Activated CD8-positive, alpha-beta T cell treated with anti-CD3 and anti-CD28 coated beads for 36 hours (primary cell): ENCODE measurements at places on chromosomes 12 and 14. TPM values are rescaled to one million over a fixed set of nuclear protein-coding genes. Genes with fewer than 3 reads are reported as not detected.

GRCh38 chr14:65961004-65961403, 525.2 kb upstream of the CCDC196 start:
- peaks cover 22% of the 10 kb centered on the region for H3K4me1 ChIP-seq
- H3K4me3 ChIP-seq, result no peak overlapping the region
- H3K27ac ChIP-seq, result no peak overlapping the region

DNA sequence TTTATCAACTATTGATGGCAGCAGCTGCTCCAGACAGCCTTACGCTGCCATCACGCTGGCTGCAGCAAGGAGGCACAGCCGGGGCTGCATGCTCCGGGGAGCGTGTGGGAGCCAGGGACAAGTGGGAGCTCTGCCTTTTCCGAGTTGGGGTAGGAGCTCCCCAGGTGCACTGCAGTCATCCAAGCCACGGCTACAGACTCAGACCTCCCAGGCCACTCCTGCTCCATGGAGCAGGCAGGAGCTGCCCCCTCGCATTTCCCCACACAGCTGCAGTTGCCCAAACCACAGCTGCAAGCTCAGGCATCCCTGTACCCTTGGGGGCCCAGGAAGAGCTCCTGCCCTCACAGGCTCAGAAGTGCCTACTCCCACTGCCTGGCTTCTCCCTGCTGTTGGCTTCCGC, 184.7 kb downstream of the CPNE8 start:
- DNase-seq, result no peak
- H3K36me3 ChIP-seq, result no peaks in the 10 kb centered on the region
- no peaks in the 10 kb centered on the region for H3K27me3 ChIP-seq
- H3K4me1 ChIP-seq, result no peaks in the 10 kb centered on the region
- no peak overlapping the region for H3K27ac ChIP-seq
- no peak overlapping the region for H3K4me3 ChIP-seq

DNA sequence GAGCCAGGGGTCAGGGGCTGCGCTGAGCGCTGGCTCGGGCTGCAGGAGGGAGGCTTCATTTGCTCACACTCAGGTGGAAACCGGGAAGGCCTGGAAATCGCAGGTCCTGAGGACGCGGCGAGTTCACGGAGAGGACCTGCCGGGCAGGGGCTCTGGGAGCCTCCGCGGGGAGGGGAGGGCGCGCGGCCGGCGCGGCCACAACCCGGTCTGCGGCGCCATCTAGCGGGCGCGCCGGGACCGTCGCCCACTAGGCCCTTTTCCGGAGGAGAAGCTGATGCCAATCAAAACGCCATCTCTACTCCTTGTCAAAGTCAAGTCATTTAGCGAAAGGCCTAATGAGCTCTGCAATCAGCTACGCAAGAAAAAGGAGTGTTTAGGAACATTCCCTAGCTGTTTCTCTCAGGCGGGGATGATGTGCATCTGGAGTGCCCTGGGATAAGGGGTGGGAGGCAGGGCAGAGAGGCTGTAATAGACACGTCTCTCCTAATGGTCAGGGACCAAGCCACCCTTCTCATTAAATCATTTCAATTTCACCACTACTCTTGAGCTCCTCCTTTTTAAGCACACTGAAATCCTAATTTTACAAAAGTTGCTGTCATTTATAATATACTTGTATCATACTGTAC, 885.8 kb upstream of the TMEM132C start:
- H3K27ac ChIP-seq, result no peak overlapping the region
- no peaks in the 10 kb centered on the region for H3K4me1 ChIP-seq

DNA sequence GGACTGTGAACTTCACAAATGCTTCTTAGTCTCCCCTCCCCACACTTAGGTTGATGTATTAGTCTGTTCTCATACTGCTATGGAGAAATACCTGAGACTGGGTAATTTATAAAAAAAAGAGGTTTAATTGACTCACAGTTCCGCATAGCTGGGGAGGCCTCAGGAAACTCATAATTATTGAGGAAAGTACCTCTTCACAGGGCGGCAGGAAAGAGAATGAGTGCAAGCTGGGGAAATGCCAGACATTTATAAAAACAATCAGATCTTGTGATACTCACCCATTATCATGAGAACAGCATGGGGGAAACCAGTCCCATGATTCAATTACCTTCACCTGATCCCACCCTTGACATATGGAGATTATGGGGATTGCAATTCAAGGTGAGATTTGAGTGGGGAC, 178.8 kb downstream of the SLC38A4 start:
- H3K4me3 ChIP-seq, result no peak overlapping the region
- no peaks in the 10 kb centered on the region for H3K4me1 ChIP-seq
- H3K27me3 ChIP-seq, result no peaks in the 10 kb centered on the region
- H3K27ac ChIP-seq, result no peak overlapping the region

DNA sequence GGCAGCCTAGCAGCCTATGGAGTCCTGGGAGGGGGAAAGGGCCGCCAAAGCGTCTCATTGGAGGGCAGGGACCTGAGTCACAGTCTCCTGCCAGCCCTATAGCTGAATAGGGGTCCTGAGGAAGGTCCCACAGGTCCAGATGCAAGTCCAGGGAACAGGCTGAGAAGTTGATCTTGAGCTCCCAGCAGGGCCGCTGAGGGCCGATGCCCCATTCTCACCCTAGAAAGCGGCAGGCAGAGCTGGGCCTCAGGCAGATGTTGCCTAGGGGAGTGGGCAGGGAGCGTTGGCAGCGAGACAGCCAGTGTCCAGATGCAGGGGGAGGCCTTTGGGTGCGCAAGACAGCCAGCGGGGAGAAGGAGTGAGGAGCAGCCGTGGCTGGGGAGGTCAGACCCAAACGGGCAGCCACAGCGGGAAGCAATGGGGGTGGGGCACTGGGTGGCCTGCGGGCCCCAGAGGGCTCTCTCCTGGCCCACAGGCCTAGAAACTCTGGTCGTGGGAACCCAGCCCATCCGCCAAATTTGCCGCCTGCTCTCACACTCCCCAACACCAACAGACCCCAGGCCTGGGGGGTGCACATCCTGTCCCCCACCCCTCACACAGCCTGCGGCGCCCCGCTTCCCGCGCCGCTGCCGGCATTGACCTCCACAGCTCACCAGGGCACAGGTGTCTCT, 1.1 kb downstream of the HDAC7 start:
- H3K27ac ChIP-seq, result peak overlapping the region; percentile 98
- peak; percentile 69 for DNase-seq
- peaks cover 50% of the 10 kb centered on the region for H3K4me1 ChIP-seq
- H3K4me3 ChIP-seq, result peak overlapping the region; percentile 86
- H3K27me3 ChIP-seq, result no peaks in the 10 kb centered on the region

GRCh38 chr12:112170376-112170775, 45.0 kb downstream of the TRAFD1 start:
- no peak overlapping the region for H3K4me3 ChIP-seq
- no peaks in the 10 kb centered on the region for H3K36me3 ChIP-seq
- no peaks in the 10 kb centered on the region for H3K4me1 ChIP-seq
- no peaks in the 10 kb centered on the region for H3K27me3 ChIP-seq

- no peaks in the 10 kb centered on the region for H3K27me3 ChIP-seq
- no peak overlapping the region for H3K4me3 ChIP-seq
Measured at GRCh38 chr12:119683413-119683812, 15.5 kb downstream of the PRKAB1 start.

DNA sequence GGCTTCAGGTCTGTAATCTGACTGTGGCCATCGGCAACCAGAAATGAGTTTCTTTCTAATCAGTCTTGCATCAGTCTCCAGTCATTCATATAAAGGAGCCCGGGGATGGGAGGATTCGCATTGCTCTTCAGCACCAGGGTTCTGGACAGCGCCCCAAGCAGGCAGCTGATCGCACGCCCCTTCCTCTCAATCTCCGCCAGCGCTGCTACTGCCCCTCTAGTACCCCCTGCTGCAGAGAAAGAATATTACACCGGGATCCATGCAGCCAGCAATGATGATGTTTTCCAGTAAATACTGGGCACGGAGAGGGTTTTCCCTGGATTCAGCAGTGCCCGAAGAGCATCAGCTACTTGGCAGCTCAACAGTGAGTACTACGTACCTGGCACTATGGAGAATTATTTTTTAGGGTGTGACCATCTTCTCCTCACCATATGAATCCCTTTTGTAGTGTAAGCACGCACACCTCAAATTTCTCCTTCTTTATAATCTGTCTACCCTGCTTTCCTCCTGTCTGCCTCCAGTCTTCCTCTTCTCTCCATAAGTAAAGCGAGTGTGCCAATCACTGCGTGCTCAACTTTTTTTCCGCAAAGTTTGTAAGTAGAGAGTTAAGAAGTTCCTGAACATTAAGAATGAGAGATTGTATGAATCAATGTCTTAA, at the start of gene TPH2:
TSS of gene TPH2 (plus strand) at position 118 of the 658 bp plus-strand sequence. CDS start at position 260, 142 bp downstream.
- no peaks in the 10 kb centered on the region for H3K36me3 ChIP-seq
- DNase-seq, result peak; percentile 64

DNA sequence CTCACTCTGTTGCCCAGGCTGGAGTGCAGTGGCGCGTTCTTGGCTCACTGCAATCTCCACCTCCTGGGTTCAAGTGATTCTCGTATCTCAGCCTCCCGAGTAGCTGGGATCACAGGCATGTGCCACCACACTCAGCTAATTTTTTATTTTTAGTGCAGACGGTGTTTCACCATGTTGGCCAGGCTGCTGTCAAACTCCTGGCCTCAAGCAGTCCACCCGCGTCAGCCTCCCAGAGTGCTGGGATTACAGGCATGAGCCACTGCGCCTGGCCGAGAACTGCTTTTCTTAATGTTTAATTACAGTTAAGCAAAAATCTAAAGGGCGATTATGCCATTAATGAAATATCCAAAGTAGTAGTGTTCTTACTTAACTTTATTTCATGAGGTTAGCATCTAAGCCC, 13.6 kb downstream of the YARS2 start:
- DNase-seq, result no peak
- peaks cover 19% of the 10 kb centered on the region for H3K4me1 ChIP-seq
- H3K36me3 ChIP-seq, result peaks cover 40% of the 10 kb centered on the region
- no peak overlapping the region for H3K27ac ChIP-seq

GRCh38 chr12:68474467-68475204, 136.1 kb upstream of the RAP1B start:
- H3K27ac ChIP-seq, result no peak overlapping the region
- DNase-seq, result no peak
- H3K4me1 ChIP-seq, result peaks cover 8% of the 10 kb centered on the region
- no peaks in the 10 kb centered on the region for H3K27me3 ChIP-seq
- no peaks in the 10 kb centered on the region for H3K36me3 ChIP-seq
- no peak overlapping the region for H3K4me3 ChIP-seq

GRCh38 chr14:82963756-82964155, 1430.1 kb upstream of the SEL1L start:
- H3K36me3 ChIP-seq, result no peaks in the 10 kb centered on the region
- H3K27ac ChIP-seq, result no peak overlapping the region
- H3K4me3 ChIP-seq, result no peak overlapping the region
- H3K27me3 ChIP-seq, result no peaks in the 10 kb centered on the region
- H3K4me1 ChIP-seq, result no peaks in the 10 kb centered on the region

DNA sequence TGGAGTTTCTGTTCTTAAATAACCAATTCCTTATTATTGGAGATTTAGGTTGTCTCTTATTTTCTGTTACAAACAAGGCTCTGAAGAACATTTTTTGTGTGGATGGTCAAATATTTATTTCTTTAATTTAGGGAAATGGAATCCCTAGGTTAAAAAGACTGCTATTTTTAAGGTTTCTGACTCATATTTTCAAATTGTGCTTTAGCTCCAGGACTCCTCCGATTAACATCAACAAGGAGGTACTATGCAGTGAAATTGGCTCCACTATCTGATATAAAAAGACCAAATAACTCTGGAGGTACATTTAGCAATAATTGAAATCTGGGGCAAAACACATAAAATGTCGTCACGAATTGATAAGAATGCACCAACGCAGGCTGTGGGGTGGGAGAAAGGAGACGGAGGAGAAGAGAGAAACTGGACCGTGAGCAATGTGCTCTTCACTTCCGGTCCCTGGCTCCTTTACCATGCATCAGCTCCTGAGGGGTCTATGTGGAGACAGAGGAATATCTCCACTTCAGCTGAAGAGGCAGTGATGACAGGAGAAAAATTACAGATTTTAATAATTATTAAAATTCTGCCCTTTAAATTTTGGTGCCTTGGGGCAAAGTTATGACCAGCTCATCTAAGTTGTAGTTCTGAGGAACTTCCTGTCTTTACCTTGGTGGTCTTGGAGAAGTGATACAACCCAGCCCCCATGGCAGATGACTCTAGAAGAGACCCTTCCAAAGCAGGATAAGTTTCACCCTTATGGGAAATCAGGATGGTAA, 90.2 kb upstream of the BTG1 start:
- H3K4me3 ChIP-seq, result no peak overlapping the region
- DNase-seq, result no peak
- H3K27me3 ChIP-seq, result no peaks in the 10 kb centered on the region
- peaks cover 21% of the 10 kb centered on the region for H3K4me1 ChIP-seq

DNA sequence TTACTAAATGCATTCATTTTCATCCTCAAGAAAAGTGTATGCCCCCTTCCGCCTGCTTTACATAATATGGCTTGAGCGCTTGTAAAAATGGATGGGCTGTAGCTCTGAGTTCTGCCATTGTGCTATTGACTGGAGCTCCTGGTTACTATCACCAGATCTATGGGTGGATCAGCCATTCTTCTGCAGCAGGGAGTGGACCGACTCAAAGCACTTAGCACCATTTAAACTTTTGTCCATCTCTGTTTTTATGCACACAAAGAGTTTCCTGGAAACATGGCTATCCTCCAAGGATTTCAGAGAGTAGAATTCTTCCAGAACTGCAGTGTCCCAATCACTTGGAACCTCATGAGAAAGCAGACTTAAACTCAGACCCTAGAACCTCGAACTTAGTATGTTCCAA, 4.5 kb upstream of the NUMB start:
- no peaks in the 10 kb centered on the region for H3K36me3 ChIP-seq
- H3K27me3 ChIP-seq, result no peaks in the 10 kb centered on the region
- peaks cover 54% of the 10 kb centered on the region for H3K4me1 ChIP-seq
- DNase-seq, result no peak

GRCh38 chr14:65421201-65421981, 8.9 kb downstream of the FUT8 start:
- H3K4me3 ChIP-seq, result no peak overlapping the region
- H3K4me1 ChIP-seq, result peaks cover 40% of the 10 kb centered on the region
- H3K36me3 ChIP-seq, result peaks cover 13% of the 10 kb centered on the region
- no peak overlapping the region for H3K27ac ChIP-seq
- DNase-seq, result no peak

DNA sequence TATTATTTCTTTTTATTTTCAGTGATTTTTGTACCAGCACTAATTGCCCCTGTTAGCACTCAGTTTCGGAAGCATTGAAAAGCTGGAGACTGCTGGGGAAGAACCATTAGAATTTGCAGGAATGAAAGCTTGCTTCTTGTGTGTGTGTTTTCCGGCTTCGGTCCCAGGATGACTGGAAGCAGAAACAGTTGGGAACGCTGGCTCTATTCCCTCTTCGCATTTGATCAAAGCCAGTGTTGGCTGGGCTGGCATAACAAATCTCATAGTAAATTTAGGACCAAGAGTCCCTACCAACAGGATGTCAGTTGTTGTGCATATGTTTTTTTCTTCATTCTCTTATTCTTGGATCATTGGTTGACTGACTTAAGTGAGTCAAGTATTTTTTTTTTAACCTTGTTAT, 53.6 kb upstream of the TRAF3 start:
- DNase-seq, result no peak
- no peak overlapping the region for H3K4me3 ChIP-seq
- no peak overlapping the region for H3K27ac ChIP-seq
- peaks cover 27% of the 10 kb centered on the region for H3K36me3 ChIP-seq
- H3K27me3 ChIP-seq, result no peaks in the 10 kb centered on the region

- peaks cover 16% of the 10 kb centered on the region for H3K27me3 ChIP-seq
- H3K36me3 ChIP-seq, result no peaks in the 10 kb centered on the region
- H3K4me3 ChIP-seq, result no peak overlapping the region
- H3K4me1 ChIP-seq, result no peaks in the 10 kb centered on the region
Measured at GRCh38 chr12:75603475-75603874, 92.1 kb upstream of the KRR1 start.

Gene TEX52
- 0.29 TPM for total RNA-seq

Gene LIN7A
- total RNA-seq, result not detected

Gene RERG
- not detected for total RNA-seq

Gene ST8SIA1
- total RNA-seq, result 1.5 TPM

Gene RFX4
- not detected for total RNA-seq
